A549 treated with dexamethasone at 1 μM for 4 hours (cell line): ENCODE measurements at places on chromosomes 1 and 21. TPM values are rescaled to one million over a fixed set of nuclear protein-coding genes. Genes with fewer than 3 reads are reported as not detected.

Gene GBP6
- total RNA-seq: not detected in 5 replicates

Gene ZBTB48
- total RNA-seq: 11.4 to 17.4 TPM (median 15.6 TPM) in 5 replicates

Gene HUNK
- 1.2 to 1.6 TPM (median 1.5 TPM) in 5 replicates for total RNA-seq

Gene AQP10
- total RNA-seq: not detected in 5 replicates

Gene KCND3
- 0.02 TPM in 3 of 5 replicates, not detected in the others for total RNA-seq

Gene ORC1
- 22.8 to 24.2 TPM (median 23.7 TPM) in 5 replicates for total RNA-seq

Gene DONSON
- 14.5 to 17.4 TPM (median 16.6 TPM) in 5 replicates for total RNA-seq

Gene SPRR1B
- total RNA-seq: not detected in 5 replicates

Gene RAB42
- 2.5 to 4.0 TPM (median 3.1 TPM) in 5 replicates for total RNA-seq
